ENCODE measurements at places on chromosomes 12 and 14.

- no peak for DNase-seq
Observed at GRCh38 chr12:97912943-97913342, 450.3 kb downstream of the RMST start.

DNA sequence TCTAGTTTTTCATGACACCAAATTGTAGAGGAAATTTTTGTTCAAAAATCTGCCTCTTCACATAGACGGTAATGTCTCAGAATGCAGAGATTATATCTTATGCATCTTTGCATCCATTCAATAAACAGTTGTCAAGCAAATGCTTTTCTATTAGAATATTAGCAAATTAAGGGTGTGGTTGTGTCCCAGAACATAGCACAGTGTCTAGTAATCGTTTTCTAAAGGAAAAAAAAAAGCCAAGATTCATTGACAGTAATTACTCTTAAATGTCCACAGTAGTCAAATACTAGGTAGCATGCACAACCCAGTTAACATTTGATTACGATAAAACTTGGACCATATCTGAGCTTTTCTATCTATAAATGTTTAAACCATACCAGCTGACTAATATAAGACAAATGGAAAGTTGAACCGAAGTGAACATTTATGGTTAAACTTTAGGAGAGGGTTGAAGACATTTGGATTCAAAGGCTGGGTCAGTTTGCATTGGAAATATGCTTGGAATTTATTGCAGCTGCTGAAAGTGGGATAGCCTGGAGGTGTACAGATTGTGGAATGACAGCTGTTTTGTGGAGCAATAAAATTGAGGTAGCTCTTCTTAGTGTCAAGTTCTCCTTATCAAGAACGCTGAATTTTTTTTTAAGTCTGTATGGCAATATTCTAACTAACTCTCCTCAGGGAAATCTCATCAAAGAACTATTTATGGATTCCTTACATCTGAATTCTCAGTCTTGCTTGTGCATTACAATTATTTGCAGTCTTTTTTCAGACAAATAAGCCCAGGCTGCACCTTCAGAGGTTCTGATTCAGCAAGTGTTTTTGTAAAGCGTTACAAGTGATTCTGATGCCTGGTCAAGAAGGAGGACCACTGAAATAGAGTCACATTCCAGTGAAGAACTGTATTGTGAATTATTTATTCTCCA lies 66.7 kb upstream of the ATP2B1 start:
- no peak for DNase-seq

DNA sequence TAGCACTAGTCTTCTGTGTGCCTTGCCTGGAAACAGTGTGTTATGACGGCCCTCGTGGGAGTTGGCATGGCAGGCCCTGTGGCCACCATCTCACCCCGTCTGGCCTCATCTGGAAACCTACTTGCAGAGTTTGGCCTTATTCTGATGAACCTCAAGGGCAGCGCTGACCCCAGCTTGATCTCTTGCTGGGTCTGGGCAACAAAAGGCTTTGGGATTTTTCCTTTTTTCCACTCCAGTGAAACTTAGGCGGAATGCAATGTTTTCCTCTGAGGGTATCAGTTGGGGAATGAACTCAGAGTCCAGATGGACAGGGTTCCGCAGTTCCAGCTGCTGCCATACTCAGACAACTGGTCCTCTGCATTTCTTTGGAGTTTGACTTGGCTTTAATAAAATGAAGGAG lies 15.9 kb downstream of the CACNA1C start:
- no peak for DNase-seq

- DNase-seq, result no peak
Observed at GRCh38 chr12:89539426-89540223, 13.8 kb upstream of the POC1B start.

- no peak for DNase-seq
Observed at GRCh38 chr14:73295198-73295796, 58.0 kb downstream of the PAPLN start.

DNA sequence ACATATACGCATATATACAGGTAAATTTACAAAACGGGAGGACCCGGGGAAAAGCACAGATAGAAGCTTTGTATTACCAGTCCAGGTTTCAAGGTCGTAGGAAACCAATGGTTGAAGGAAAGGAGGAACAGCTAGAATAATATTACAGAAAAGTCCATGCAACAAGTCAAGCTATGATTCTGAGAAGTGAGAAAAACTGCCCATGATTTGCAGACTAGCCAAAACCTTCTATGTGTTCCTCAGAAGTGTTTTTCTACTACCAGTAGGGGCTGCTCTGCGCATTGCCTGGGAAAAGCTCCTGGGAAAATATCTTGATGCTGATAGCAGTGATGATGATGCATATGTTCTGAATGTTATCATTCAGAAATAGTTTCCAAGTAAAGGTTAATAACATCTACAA lies 2.2 kb downstream of the PDZRN4 start:
- DNase-seq, result no peak

- DNase-seq, result peak; percentile 78
Observed at GRCh38 chr12:117874842-117875434, 93.9 kb downstream of the KSR2 start.

DNA sequence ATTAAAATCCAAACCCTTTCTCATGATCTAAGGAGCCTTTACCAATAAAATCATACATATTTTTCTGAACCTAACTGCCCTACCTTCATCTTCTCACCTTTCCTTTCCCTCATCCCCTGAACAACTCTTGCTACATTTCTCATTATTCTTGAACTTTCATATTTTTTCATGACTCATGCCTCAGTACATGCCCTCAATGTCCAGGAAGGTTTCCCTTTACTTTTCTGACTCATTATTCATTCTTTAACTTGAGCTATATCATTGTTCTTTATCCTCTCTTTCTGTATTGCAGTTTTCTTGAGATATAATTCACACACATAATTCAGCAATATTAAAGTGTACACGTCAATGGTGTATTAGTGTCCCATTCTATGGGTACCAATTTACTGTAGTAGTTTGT lies 231.0 kb downstream of the ALG10B start:
- DNase-seq, result no peak

DNA sequence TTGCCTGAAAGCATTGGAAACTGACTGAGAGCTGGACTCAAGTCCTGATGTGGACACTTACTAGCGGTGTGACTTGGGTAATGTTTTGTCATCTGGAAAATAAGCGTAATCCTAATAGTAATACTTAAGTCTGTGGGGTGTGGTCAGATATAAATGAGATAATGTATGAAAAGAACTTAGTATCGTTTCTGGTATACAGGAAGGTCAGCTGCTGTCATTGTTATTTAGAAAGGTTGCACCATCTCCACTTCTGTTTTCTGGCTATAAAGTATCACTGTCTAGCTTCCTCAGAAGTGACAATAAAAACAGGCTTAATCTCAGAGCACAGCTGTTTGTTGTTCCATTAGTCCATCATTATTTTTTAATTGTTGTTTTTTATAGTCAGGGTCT lies 34.1 kb upstream of the TUBA1C start:
- no peak for DNase-seq

DNA sequence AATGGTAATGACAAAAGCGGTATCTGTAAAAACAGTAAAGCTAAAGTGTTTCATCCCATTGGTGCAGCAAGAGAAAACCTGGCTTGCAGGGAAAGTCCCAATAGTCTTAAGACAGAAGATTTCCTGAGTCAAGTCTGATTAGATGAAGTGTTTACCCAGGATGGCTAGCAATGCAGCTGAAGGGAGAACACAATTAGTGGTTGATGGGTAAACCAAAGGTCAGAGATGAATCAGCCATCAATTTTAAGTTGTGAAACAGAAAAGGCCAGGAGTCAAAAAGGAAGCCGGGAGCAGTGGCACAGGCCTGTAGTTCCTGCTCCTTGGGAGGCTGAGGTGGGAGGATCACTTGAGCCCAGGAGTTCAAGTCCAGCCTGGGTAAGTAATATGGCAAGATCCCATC lies 52.6 kb downstream of the SEC23A start:
- DNase-seq, result no peak

DNA sequence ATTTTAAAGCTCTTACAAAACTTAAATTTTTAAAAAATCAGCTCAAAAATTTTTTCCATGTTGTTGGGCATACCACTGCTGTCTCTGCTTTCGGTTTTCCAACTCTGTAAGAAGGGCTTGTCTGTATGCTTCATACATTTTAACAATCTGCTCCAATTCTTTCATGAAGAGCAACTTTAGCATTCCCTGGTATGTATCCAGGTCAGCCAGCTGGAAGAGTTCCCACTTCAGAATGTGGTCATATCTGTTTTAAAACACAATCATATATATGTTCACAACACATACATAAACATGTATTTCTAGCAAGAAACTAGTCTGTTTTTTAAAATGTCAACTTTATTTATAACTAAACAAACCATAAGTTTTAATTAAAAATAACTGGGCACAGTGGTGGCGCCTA lies 33.0 kb downstream of the SAV1 start:
- no peak for DNase-seq

GRCh38 chr12:113432986-113433385 lies 10.8 kb downstream of the SDSL start:
- DNase-seq, result no peak

DNA sequence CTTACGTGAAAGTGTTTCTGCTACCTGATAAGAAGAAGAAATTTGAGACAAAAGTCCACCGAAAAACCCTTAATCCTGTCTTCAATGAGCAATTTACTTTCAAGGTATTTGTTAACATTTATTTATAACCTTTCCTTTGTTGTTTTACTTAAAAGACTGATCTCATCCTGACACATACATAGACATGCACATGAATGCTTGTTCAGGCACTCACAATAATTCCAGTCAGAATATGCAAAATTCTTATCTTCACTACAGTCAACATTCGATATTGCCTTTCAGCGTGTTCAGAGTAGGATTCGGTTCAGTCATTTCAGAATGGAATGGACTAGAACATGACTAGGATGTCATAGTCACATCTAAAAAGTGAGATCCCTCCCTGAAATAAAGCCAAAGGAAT lies 394.6 kb downstream of the PAWR start:
- DNase-seq, result no peak

GRCh38 chr14:71486279-71486678 lies 445.9 kb upstream of the RGS6 start:
- no peak for DNase-seq

DNA sequence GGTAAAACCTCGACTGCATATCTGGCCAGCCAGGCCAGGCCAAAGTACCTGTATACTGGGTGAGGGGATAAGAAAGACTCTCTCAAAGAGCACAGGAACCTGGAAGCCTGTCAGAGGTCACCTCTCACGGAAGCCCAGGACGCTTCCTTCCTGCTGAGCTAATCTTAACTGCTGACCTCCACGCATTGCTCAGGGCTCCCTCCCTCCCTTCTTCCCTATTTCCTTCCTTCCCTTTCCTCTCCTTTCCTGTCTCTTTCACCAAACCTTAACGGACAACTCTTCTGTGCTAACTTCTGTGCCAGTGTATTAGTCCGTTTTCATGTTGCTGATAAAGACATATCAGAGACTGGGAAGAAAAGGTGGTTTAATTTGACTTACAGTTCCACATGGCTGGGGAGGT lies 14.8 kb upstream of the RNASE10 start:
- no peak for DNase-seq

GRCh38 chr14:86625637-86626036 lies 1095.7 kb downstream of the FLRT2 start:
- no peak for DNase-seq

DNA sequence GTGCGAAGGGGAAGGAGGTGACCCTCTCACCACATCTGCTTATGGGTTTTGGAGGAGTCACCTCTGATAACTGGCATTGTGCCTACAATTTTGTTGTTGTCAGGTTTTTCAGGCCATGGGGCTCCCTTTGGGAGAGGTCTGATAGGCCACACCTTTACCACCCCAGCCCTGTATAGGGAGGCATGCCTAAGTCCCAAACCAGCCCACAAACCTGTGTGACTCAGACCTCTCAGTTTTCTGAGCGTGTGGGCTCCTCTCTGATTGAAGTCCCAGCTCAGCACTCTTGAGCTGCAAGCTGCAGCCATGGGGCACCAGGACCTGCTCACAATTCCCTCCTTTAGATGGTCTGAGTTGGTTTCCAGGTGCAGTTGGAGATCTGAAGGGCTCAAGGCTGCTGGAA lies 1429.3 kb upstream of the TMEM132C start:
- DNase-seq, result no peak

DNA sequence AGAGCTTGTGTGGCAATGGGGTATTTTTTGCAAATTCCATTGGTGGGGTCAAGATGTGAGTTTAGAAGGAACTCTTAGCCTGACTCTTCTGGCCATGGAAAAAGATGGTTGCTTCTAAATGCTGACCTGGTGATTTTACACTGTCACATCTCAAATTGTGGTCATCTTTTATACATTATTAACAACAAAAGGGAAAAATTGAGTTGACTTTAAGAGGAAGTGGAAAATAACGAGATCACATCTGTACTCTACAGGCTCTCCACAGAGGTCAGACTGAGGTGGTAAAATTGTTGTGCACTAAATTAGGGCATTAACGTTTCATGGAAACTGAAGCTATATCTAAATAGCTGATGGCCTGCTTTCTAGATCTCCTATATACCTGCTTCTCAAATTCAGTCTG lies 44.7 kb downstream of the PTPN11 start:
- no peak for DNase-seq

DNA sequence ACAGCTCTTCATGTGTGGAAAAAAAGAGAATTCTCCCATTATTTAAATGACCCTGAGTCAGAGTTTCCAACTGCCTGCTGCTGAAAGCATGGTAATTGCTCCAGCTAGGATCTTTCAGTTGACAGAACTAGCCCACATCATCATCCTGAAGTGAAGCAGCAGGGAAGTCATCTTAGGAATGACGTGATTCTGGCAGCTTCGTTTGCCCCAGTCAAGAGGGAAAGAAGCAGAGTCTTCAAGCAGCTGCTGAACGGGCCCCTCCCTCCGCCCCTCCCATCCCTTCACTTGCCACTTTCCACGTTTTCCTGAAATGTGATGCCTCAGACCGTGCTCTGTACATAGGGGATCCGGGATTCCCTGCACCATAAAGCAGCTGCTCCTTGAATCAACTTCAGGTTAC lies 455.0 kb upstream of the TMEM132C start:
- no peak for DNase-seq

GRCh38 chr12:31950492-31950891 lies 8.7 kb upstream of the RESF1 start:
- no peak for DNase-seq

DNA sequence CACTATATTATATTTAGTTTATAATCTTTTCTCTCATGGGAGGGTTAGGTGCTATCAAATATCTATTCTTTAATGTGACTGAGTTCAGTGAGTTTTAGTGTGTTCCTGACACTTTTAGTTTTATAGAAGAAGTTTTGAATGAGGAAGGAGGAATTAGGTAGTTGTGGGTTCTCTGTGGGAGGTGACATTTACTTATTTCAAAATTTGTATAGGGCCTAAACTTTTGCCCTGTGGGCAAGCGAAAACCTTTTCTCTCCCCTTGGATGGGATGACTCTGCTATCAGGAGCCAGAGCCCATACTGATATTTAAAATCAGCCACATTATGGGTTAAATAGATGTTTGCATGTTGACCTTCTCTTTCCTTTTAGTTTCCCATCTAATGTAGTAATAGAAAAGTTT lies 43.6 kb downstream of the SPATS2 start:
- no peak for DNase-seq

GRCh38 chr12:98559666-98560065 lies 33.8 kb upstream of the SLC25A3 start:
- DNase-seq, result no peak

DNA sequence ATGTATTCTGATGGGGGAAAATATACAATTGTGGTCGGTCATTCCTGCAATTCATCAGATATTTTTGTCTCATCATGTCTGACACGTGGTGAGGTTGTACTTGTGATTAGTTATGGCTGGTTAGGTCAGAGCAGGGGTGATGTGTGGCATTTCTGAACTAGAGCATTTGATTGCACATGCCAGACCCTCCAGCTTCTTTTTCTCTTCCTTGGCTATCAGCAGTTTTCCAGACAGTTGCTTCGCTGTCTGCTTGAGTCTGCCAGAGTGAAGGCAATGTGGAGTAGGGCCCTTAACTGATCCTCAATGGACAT lies 25.9 kb downstream of the TMEM117 start:
- no peak for DNase-seq

Data from activated naive CD8-positive, alpha-beta T cell treated with anti-CD3 and anti-CD28 coated beads, Interleukin-2, amount 50 U/mL, for 24 hours (primary cell).